T-helper 22 cell (primary cell): ENCODE measurements at places on chromosomes 1 and 21.

DNA sequence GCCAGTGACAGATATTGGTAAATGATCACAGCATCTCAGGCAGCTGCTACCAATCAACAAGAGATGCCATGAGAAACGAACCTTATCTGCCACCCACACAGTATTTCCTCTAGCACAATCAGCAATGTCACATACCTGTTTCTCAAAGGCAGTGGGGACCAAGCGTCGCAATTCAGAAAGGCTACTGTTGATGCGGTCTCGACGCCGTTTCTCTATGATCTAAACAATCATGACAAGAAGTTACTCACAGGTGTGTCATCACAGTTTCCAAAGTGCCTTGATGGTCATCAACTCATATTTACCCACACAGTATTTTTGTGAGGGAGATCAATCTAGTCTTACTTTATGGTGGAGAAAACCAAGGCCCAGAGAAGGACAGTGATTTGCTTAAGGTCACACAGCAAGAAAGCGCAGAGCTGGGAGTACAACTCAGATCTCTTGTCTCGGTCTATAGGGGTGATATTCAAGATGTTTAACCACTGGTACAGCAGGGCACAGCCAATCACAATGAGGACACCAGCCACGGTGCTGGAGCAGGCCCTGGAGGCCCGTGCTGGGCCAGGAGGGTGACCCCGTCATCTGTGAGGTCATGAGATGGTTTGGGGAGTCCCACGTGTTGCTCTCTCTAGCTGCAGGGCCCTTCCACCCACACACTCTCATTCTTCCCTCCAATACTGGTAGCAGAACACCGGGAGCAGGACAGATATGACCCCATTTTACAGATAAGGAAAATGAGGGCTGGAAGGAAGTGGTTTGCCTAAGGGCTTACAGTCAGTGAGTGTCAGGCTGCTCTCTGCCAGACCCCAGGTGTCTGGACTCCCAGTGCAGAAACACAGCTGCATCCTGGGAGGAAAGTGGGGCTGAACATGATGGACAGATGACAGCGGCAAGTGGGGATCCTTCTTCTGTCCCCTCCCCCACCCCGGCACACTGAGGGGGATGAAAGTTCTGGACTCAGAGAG lies 7.8 kb downstream of the HEYL start:
- no peak for DNase-seq

GRCh38 chr1:99965646-99966375 lies 4.0 kb upstream of the SLC35A3 start:
- DNase-seq, result no peak

DNA sequence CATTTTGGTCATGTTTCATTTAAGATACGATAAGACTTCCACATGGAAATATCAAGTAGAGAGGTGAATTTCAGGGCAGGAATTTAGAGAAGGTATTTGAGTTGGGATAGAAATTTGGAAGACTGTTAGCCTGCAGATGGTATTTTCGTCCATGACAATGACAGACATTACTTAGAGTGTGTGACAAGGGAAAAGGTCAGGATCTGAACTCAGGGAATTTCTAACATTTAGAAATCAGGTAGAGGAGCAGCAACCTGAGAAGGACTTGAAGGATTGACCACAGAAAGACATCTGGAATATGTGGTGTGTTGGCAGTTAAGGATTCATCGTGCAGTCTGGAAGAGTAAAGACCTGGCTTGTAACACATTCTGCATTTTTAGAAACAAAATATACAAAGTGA lies 57.9 kb downstream of the RABGAP1L start:
- DNase-seq, result no peak

- DNase-seq, result no peak
Observed at GRCh38 chr21:28442085-28442484, 550.6 kb downstream of the LTN1 start.

DNA sequence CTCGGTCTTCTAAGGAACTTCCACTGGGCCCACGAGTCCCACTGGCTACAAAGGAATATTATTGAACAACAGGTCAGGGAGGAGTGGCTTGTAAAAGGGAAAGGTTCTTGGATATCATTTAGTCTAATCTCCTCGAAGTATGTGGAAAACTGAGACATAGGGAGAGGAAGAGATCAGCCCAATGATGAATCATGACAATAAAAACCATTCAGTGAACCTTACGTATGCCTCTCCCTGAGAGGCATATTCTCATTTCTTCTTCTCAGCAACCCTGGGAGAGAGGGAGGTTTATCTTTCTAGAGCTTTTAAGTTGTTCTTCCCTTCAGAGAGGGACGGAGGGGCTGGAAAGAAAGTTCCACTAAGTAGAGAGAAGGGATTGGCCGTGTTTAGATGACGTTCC lies 5.3 kb upstream of the MOB3C start:
- DNase-seq, result no peak
